ENCODE measurements at places on chromosomes 1 and 21.

DNA sequence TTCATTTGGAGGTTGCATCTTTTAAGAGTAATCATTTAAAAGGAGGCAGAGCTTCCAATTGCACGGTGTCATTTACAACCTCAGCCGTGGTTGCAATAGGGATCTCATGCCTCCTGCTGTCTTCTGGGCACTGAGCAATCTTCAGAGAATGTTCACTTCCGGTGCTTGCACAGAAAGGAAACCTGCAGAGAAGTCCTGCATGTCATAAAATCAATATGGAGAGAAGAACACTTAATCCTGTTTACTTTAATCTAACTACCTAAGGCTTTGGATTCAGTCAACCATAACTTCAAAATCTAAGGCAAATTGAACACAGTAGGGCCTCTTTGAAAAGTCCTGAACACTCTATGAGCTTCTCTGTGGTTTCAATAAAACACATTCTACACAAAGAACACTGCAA, 11.3 kb upstream of the MAP10 start:
- DNase-seq, result no peak

- peak; percentile 2 for DNase-seq
Measured at GRCh38 chr1:101520302-101520701, 283.5 kb downstream of the S1PR1 start.

DNA sequence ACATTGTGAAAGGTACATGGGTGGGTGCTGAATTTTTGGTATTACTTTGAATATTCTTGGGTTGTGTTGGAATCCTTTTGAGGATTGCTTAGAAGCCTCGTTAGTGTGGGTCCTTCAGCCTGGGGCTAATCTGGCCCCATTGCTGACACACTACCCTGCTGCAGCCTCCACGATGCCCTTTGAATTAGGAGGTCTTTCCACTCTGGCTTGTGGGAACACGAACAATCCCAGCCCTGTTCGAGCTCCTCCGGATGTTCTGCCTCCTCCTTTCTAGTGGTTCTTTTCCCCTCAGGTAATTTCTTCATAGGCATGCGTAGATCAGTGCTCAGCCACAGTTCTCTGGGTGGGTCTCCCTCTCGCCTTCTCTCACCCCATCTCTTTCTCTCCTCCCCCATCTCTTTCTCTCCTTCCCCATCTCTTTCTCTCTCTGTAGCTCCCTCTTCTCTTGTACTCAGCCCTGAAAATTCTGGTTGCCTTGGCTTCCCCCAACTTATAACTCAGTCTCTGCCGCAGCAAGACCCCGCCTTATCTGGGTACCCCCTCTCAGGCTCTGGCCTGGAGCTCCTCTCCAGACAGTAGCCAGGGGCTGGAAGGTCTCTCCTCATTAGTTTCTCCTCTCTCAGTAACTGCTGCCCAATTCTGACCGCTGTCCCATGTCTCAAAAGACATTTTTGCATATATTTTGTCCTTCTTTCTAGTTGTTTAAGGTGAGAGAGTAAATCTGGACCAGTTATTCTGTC, 46.0 kb upstream of the SLC19A1 start:
- DNase-seq, result no peak

DNA sequence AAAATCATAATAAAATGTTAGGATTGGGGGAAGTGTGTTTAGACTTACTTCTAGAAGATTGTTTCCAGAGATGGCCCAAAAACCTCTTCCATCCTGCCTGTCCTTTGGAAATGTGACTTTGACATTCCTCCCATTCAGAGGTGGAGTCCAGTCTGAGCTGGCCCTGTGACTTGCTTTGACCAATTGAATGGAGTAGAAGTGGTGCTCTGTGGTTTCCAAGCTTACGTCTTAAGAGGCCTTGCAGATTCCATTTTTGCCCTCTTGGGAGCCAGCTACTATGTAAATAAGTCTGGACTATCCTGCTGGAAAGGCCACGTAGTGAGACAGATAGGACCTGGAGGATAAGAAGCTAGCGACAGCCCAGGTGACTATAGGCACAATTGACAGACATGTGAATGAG, 1.3 kb upstream of the NT5C1A start:
- DNase-seq, result no peak

DNA sequence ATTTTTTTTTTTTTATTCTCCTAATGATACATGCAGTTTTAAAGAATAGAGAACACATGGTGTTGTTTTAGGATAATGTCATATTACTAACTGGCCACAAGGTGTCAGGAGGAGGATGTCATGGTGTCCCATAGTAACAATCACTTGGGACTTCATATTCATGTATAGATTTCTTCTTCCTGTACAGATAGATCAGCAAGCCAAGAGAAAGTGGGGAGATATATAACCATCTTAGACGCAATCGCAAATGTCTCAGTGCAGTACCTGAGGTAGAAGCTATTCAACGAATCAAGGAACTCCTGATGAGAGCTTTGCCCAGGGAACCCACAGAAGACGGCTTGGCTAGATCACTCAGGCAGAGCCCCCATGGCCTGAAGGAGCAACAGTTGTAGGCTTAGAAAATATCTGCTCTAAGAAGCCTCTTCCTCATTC, 12.3 kb downstream of the OR2T11 start:
- no peak for DNase-seq

DNA sequence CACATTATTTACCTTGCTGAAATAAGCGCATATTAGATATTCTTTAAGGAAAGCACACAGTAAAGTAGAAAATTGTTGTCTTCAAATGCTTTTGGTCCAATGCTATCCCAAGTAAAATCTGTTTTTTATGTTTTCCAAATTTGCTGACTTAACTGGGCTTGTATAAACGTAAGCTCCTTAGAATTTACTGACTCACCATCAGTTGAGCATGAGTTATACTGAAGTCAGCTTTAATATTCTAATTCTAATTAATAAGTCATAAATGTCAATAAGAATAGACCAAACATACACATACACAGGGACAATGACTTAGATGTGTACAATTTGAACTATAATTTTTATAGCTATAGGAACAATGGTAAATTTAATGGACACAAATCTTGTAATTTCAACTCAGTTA, 319.2 kb downstream of the TPR start:
- no peak for DNase-seq

- DNase-seq, result no peak
Measured at GRCh38 chr1:221174330-221174993, 295.2 kb downstream of the HLX start.

- DNase-seq, result no peak
Measured at GRCh38 chr1:232459826-232460225, 170.1 kb downstream of the SIPA1L2 start.

GRCh38 chr1:15851210-15852035, 3.9 kb downstream of the SPEN start:
- no peak for DNase-seq

DNA sequence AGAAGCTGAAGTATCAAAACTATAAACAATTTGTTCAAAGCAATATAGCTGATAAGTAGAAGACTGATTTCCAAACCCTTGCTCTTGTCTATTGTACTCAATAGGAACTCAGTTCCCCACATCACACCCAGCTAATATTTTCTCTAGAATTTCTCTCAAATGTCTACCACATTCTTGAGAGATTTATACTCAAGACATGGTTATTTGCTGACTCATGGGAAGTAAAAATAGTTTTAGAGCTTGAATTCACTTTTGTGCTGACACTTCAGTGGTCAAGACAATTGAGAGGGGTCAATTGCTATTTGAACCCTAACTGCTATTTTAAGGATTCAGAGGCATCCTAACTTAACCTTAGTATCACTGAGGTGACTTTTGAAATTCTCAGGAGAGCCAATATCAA, 99.0 kb downstream of the TNNI3K start:
- no peak for DNase-seq

- DNase-seq, result no peak
Measured at GRCh38 chr1:245961137-245961540, 545.9 kb downstream of the SMYD3 start.

- DNase-seq, result no peak
Measured at GRCh38 chr1:170872663-170873062, 62.7 kb upstream of the MROH9 start.

DNA sequence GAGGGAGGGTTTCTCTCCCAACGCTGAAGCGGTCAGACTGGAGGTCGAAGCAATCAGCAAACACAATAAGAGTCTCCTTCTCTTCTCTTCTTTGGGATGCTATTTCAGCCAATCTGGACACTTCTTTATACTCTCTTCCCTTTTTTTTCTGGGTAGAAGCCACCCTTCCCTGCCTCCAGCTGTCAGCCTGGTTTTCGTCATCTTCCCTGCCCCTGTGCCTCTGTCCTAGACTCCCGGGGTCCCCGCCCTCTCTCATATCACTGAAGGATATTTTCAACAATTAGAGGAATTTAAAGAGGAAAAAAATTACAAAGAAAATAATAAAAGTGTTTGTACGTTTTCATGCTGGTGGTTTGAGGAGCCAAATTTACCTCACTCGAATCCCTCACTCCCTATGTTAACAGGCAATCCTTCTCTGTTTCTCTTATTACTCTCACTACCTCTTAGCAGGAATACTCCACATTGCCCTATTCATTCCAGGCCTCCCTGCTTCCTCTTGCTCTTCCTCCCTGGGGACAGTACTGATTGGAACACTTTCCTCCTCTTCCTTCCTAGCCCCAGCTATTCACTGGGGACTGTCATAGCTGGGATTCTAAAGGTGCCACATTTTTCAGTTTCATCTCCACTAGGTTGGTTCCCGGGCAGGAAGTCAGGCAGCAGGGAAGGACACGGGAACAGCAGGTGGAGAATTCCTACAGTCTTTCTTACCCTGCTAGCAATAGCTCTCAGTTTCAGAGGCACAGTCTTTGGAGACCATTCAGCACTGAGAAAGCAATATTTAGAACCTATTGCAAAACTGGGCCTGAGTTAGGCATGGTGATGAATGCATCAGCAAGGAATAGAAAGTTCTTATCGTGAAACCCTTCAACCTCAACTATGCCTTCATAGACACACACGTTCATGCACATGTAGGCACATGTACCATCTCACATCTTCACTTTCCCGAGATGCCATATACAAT, 288.0 kb downstream of the PBX1 start:
- DNase-seq, result no peak

GRCh38 chr1:180567654-180568053, 8.9 kb downstream of the OVAAL start:
- DNase-seq, result no peak

DNA sequence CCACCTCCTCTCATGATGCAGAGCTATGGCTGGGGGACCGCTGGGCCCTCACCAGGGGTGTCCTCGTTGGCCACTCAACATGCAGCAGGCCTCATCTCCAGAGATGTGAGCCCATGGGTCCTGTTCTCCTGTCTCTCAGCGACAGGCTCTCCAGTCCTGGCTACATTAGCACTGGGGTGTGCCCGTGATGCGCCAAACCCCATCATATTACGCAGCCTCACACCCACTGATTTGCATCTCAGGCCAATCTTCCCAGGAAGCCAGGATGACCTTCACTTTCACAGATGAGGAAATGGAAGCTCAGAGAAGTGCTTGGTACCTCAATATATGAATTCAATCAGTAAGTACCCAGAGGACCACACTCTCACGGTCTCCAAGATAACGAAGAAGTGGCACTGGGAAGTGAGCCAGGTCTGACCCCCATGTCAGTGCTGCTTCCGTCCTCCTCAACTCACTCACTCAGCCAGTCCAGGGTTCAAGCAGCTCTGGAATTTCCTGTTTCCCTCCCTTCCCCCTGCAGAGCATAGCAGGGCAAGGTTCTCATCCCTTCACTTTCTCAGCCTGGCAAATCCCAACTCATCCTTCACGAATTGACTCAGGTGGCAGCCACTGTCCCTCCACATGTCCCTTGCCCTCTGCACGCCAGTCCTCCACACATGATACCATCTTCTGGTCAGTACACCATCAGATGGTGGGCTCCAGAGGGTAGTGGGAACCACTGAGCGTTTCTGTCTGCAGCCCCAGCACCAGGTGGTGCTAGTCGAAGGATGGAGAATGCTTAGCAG, 28.9 kb upstream of the EVA1B start:
- no peak for DNase-seq

DNA sequence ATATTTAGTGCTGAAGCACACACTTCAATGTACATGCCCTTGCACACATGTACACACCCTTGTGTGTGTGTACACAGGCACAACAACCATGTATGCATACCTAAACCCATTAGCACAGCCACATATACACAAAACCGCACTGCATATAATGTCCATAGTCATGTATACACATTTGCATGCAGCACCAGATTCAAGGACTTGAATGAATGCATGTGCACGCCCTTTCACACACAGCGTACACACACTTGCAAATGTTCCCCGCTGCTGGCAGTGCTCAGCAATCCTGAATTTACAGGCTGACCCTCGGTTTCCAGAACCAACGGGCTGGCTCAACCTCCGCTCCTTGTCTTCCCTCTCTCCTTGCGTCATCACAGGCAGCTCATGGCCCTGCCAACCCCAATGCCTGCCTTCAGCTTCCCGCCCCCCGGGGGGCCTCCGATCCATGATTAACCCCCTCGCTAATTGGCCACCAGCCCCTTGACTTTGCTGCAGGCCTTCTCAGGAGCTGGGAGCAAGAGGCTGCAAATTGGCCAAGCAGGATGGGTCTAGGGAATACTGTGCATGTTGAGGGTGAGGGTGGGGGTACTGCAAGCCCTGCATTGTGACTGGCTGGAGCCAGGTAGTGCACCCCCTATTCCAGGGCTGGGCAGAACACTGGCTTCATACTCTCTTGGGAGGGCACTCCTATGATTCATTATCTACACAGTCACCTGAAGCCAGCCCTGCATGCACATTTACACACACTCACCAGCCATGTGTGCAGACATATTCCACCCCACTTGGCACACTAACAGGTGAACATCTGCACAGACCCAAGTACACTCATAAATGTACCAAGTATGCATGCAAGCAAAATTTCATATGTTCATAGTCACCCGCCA, 7.9 kb downstream of the GPR3 start:
- no peak for DNase-seq

DNA sequence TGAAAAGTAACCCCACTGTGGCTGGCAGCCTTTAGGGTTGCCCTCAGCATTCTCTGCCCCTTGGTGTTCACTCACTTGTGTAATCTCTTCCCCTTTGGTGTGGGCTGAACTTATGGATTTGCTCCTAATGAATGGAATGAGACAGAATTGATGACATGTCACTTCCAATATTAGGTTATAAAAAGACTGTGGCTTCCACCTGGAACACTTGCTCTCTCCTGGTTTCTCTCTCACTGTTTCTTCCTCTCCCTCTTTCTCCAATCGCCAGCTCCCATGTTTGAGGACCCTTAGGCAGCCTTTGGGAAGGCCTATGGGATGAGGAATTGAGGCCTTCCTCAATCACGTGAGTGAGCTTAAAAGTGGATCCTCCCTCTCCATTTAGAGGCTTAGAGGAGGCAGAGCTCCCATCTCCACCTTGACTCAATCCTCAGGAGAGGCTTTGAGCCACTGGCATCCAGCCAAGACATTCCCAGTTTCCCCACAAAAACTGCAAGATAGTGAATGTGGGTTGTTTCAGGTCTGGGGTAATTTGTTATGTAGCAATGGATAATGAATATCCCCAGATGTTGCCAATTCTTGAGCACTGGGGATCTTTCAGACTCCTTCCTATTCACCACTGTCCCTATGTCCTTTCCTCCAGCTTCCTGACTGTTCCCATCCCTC, 95.5 kb upstream of the CD34 start:
- DNase-seq, result no peak

All from stimulated activated CD4-positive, alpha-beta T cell treated with anti-CD3 and anti-CD28 coated beads, Interleukin-2, amount 100 ng/mL, for 24 hours (primary cell).